Femur (tissue), 1 donor: ENCODE measurements at places on chromosomes 16 and 17.

DNA sequence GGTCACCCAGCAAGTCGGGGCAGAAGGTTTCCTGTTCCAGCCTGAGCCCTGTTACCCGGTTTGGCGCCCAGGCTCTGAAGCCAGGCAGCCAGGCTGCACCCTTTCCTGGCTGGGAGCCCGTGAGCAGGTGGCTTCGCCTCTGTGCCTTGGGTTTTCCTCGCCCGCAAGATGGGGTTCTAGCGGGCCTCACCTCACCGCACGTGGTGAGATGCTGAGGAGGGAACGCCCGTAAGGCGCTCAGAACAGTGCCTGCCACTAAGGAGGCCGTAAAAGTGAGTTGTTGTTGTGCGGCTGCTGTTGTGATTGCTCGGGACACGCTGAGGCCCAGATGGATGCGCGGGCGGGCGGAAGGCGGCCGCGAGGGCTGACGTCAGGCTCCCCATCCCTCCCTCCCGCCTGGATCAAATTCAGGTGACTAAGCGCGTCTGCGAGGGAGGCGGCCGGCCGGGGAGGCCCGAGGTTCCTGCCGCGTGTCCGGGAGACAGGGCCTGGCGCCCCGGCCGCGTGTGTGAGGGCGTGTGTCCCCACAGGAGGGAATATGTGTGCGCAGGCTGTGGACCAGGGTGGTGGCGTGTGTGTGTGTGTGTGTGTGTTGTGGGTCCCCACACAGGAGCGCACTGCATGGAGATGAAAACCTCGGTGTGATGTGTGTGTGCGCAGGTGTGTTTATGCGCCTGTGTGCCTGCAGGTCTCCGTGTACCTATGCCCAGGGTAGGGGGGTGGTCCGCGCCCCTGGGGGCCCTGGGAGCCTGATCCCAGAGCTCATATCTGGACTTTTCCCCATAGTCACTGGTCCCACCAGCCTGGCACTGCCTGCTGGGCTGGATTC, 4.3 kb downstream of the CAMKK1 start:
- DNase-seq = peak; percentile 92

DNA sequence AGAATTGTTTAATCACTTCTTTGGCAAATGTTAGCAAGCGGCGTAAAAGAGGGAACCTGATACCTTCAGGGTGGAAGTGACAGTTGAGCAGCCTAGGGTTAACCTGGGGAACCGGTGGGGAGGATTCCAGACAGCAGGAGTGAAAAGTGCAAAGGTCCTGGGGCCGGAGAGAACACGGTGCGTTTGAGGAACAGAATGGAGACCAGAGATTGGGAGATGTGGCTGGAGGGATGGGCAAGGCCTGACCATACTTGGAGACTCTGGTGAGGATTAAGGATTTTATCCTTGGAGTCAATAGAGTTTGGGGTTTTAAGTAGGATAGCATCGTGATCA, 2.3 kb upstream of the ZNF500 start:
- no peak for DNase-seq

DNA sequence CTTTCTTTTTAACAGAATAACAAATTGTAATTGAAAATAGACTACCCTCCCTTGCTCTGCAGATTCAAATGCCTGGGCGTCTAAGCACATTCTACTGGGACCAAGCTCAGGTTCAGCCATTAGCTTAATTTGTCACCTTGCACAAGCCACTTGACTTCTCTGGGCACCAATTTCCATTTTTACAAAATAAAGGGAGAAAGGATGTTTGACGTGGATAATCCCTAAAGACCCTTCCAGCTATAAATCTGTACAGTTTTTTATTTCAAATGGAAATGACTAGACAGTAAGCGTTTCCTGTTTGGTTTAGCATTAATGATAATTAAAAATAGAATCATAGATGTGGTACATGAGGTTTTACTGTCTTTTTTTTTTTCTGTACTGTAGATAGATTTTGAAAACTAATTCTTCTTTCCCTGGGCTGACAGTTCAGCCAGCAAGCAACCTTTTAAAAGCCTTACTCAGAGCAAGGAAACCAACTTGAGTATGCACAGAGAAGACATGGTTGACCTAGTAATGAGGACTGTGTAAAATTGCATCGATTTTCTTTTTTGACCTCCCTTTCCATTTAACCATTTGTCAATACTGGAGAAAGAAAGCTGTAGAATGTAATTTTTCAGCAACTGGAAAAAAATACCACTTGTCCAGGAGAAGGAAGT, 1329.5 kb upstream of the CDH8 start:
- DNase-seq = no peak

DNA sequence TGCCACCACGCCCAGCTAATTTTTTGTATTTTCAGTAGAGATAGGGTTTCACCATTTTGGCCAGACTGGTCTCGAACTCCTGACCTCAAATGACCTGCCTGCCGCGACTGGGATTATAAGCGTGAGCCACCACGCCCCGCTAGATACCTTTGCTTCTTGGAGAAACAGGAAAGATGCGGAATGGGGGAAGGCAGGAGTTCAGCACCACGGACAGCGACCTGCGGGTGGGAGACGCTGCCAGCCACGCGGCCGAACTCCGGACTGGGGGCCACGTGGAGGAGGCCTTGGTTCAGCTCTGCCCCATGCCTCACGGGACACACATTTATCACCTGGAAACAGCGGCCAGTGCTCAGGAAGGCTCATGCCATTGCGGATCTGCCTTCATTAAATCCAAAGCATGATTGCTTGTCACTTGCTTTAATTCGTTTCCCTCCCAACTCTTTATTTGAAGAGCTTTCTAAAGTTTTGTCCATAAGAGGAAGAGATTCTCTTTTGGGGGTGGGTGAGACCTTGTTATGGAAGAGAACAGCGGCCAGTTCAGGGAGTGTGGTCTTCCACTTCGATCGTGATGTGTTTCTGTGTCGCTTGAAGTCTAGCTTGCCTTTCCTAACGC, 219.9 kb downstream of the ENGASE start:
- peak; percentile 80 for DNase-seq

GRCh38 chr17:63439687-63440086, 6.4 kb downstream of the CYB561 start:
- DNase-seq = no peak

DNA sequence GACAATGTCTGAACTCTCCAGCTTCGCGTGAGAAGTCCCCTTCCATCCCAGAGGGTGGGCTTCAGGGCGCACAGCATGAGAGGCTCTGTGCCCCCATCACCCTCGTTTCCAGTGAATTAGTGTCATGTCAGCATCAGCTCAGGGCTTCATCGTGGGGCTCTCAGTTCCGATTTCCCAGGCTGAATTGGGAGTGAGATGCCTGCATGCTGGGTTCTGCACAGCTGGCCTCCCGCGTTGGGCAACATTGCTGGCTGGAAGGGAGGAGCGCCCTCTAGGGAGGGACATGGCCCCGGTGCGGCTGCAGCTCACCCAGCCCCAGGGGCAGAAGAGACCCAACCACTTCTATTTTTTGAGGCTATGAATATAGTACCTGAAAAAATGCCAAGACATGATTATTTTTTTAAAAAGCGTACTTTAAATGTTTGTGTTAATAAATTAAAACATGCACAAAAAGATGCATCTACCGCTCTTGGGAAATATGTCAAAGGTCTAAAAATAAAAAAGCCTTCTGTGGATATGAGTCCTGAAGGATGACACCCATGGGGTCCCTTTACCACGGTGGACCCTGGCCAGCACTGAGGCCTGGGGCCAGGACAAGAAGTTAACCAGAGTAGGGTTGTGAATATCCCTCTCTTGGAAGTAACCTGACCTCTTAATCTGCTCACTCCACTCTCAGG, 10.5 kb upstream of the ITGAD start:
- peak; percentile 59 for DNase-seq

GRCh38 chr17:57751348-57751971, 6.4 kb upstream of the CCDC182 start:
- no peak for DNase-seq

- peak; percentile 47 for DNase-seq
These were observed 24.9 kb downstream of the SBK1 start for GRCh38 chr16:28317040-28317880.

GRCh38 chr17:7893187-7893880, 4.7 kb downstream of the CHD3 start:
- peak; percentile 45 for DNase-seq

DNA sequence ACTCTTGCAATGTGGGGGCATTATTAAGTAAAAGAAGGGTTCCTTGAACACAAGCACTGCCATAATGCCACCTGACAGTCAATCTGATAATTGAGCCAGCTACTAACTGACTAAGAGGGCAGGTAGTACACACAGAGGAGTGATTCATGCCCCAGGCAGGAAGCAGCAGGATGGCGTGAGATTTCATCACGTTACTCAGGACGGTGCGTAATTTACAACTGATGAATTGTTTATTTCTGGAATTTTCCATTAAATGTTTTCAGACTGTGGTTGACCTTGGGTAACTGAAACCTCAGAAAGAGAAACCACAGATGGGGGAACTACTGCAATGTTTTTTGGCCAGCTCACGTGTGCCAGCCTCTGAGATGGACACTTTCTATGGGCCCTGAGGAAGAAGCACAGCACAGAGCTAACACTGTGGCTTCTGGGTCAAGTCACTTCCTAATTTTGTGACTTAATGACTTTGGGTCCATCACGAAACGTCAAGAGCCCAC, 46.7 kb downstream of the C17orf67 start:
- DNase-seq = no peak

DNA sequence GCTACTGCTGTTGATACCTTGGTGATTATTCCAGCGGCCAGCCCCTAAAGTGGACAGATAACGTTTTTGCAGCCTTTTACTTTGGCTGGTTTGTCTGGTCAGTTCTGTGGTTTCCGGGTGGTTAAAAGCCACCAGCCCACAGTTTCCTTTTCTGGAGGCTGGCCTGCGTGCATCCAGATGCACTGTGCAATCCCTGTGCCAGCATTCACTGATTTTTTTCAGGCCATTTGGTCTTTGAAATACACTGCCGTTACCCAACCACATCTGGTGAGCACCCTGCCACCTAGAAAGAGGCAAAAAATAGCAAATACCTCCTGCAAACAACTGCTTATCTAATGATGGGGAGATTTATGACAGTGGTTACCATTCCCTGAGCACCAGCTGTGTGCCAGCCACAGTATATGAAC, 797 bp downstream of the NUDT7 start:
- DNase-seq = peak; percentile 27

- DNase-seq = no peak
These were observed 733 bp downstream of the CHRNB1 start for GRCh38 chr17:7445619-7445968.

DNA sequence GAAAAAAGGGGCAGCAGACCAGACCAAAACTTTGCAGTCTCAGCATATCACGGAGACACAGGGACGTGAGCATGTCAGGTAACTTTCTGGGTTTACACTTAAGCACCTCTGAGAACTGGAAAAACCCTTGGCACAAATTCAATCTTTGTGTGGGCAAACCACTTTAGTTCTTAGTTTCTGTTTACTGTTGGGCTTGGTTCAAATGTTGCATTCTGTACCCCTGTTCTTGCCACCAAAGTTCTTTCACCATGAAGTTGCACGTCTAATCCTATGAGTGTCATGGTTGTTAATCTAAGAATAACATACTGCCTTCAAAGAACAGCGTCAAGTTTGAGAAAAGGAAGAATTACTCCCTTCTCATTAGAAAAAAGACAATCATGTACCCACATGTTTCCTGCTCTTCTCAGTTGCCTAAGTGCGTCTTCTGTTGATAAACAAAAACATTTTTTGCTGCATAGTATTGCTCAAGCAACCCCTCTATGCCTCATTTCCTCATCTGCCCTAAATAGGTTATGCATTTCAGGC, 11.6 kb downstream of the KRT33A start:
- no peak for DNase-seq

DNA sequence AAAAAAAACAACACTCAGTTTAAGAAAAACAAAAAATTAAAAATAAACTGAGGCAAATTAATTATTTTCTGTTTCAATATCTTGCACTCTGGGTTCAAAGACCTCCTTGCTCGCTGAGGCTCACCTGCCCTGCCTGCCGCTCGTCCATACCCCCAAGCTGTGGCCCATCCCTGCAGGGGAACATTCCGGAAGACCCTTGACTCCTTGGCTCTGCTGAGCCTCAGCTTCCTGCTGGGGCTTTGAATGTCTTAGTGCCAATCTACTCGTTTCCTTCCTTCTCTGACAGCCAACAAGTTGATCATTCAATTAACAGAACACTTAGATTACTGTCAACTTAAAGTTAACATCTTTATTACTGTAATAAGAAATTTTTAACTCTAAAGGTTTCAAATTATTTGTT, 24.3 kb downstream of the G6PC1 start:
- DNase-seq = no peak

- no peak for DNase-seq
These were observed 51.4 kb downstream of the HS3ST3A1 start for GRCh38 chr17:13550291-13550690.

DNA sequence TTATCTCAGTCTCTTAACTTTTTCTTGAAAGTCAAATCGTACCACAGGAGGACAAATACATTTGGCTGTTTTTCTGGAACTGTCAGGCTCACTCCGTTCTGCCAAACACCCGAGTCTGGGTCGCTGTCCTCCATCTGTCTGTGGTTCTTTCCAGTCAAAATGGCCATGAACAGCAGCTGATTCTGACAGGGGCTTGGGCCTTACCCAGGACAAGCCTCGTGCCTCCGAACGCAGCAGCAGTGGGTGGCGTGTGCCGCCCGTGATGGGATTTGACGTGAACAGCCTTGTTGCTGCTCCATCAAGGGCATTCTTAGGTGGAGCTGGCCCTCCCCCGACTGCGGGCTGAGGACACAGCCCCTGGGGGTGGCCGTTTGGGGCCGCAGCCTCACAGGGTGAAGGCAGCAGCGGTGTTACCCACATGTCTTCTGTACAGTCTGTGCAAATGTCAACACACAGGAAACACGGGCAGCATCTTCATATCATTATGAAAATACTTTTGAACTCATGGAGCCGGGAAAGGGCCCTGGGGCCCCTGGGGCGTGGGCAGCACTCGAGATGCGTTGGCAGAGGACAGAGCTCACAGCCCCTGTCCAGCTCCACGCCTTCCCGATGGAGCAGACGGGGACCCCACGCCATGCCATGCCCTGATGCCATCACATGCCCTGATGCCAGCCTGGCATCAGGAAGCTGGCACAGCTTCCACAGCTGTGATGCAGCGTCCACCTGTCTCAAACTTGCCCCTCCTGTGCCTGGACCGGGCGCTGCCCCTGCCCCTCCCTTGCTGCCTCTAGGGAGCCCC, 8.6 kb upstream of the ACSF3 start:
- no peak for DNase-seq

GRCh38 chr17:73722165-73722564, 77.9 kb upstream of the SDK2 start:
- DNase-seq = no peak

DNA sequence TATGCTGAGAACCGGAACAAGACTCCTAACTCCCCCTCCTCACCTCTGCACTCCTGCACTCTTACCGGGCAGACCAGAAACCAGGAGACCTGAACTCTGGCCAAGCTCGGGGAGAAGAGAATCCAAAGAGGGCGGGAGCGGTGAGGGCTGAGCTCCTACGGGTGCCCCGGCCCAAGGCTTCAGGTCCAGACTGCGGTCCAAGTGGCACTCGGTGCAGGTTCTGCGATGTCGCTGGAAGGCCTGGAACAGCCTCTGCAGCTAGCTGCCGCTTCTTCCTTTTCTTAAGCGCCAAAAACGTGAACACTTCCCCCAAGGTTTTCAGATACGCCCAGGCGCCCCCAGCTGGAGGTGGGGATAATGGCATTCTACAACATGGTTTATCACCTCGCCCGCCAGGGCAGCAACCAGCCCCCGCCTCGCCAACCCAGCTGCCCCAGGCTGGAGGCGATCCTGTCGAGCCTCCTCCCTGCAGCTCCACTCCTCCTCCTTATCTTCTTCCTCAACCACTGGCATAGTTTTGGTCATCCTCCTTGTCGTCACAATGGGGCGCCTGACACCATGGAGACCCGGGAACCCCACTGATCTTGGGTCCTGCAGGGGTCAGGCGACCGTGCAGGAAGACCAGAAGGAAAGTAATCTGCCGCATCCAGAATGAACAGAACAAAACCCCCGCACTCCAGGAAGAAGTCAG, 1735.9 kb downstream of the TP53TG3F start:
- DNase-seq = no peak

GRCh38 chr17:8264320-8264719, 15.2 kb downstream of the PFAS start:
- no peak for DNase-seq
